ENCODE measurements at places on chromosomes 6 and 20.

GRCh38 chr20:8509809-8510208 is 377.7 kb downstream of the PLCB1 start:
- no peak for DNase-seq

- DNase-seq = no peak
These were observed 858.0 kb upstream of the FLRT3 start for GRCh38 chr20:15195378-15195777.

- peak; percentile 77 for DNase-seq
These were observed 60.7 kb downstream of the TNFAIP3 start for GRCh38 chr6:137927777-137928218.

GRCh38 chr6:139028658-139029469 is at the start of gene ABRACL:
ABRACL (plus strand) TSS chr6:139028745; CDS start chr6:139034161, 5,416 bp downstream.
- peak; percentile 74 for DNase-seq

DNA sequence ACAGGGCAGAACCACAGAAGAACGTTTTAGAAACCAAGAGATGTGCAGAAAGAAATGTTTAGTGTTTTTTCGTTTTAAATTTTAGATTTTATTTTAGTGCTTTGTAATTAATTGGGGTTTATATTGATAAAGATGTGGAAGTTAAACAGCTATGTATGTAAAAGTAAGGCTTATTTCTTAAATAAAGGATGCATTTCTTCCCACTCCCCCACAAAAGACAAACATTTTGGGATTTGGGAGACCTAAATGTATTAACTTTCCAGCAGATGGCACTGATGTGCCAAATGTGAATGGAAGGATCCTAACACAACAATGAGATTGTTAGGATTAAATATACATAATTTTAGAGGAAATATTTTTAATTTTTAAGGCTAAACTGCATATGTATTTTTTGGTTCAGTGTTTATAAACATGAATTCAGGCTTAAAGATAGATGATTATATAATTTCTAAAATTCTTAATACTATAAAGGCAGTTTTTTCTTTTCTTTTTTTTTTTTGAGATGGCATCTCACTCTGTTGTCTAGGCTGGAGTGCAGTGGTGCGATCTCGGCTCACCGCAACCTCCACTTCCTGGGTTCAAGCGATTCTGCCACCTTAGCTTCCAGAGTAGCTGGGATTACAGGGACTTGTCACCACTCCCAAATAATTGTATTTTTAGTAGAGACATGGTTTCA is 12.0 kb downstream of the PFDN4 start:
- DNase-seq = no peak

DNA sequence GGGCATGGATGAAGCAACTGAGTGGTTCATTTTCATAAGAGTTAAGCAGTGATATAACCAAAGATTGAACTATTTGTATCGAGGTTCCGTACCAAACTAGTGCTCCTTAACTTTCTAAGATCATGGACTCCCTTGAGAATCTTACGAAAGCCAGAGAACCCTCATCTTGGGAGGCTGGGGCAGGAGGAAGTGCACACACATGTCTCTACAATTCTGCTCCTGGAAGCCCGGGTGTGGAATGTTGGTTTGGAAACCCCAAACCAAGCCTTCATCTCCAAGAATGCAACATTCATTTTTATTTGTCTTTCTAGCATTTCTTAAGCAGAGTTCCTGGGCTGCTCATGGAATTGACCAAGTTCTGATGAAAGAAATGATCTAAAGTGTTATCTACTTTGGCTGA is 250.5 kb upstream of the PRND start:
- no peak for DNase-seq

DNA sequence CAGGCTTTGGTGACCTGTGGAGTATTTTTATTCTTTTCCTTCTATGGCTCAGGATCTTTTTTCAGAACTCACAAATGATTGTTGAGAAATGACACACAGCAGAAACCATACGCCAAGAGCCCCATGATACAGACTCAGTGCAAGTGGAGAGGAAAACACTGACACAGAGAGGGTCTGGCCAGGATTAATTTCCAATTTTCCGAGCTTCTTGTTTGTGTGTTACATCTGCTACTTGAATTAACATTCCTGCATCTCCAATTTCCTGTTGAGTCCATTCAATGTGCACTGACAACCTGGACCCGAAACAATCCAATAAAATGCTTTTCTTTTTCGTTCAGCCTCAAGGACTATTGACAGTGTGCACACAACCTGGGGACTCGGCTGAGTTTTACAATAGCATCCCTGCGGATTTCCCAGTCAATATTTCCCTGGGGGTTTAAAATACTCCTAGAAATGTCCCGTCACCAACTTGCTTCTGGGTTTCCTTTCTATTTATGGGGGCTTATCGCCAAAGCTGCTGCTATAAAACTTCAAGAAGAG is 4.9 kb upstream of the MLN start:
- DNase-seq = no peak

GRCh38 chr6:123655521-123656306 is 19.0 kb upstream of the TRDN start:
- no peak for DNase-seq

GRCh38 chr6:24274441-24275083 is 83.3 kb downstream of the DCDC2 start:
- no peak for DNase-seq

GRCh38 chr6:141403827-141404226 is 728.9 kb upstream of the GJE1 start:
- no peak for DNase-seq

DNA sequence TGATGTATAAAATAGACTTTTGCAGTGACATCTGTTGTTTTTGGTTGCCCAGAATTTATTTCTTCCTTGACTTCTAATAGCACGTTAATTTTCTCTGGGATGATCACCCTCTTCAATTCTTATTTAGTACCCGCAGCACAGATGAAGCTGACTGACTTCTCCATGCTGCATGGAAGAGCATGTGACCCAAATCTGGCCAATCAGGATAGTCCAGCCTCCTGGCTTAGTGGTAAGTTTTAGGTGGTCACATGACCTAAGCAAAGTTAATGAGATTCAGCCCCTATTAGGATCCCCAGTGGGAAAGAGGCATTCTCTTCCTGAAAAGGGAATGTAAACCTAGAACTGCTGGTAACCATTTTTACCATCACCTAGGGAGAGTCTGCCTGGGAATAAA is 13.8 kb upstream of the SIRT5 start:
- no peak for DNase-seq

- no peak for DNase-seq
These were observed 52.4 kb downstream of the DOP1A start for GRCh38 chr6:83119742-83120300.

DNA sequence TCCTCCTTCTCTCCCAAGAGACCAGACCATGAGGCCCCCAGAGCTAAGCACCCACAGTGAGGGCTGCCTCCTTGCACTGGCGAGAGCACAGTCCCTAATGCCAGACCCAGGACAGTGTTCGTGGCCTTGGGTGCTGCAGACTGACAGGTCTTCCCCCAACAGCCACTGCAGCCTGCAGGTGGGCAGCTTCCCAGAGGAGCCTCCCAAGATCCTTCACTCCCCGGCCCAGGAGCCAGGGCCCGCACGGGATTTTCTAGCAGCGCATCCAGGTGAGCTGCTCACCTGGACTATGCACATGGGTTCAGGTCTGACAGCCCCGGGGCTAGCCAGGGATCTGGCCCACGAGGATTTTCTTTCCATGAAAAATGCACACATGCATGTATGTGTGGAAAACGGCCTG is 41.7 kb downstream of the SUMO4 start:
- DNase-seq = no peak

- DNase-seq = peak; percentile 4
These were observed 221.0 kb upstream of the SULF2 start for GRCh38 chr20:48006036-48006833.

- DNase-seq = no peak
These were observed 713.3 kb downstream of the PRKN start for GRCh38 chr6:162014069-162014811.

- DNase-seq = no peak
These were observed 12.0 kb downstream of the GCLC start for GRCh38 chr6:53532942-53533341.

- DNase-seq = no peak
These were observed 2.8 kb downstream of the SIRPA start for GRCh38 chr20:1897965-1898464.

- DNase-seq = no peak
These were observed 34.5 kb downstream of the CD164 start for GRCh38 chr6:109347779-109348178.

DNA sequence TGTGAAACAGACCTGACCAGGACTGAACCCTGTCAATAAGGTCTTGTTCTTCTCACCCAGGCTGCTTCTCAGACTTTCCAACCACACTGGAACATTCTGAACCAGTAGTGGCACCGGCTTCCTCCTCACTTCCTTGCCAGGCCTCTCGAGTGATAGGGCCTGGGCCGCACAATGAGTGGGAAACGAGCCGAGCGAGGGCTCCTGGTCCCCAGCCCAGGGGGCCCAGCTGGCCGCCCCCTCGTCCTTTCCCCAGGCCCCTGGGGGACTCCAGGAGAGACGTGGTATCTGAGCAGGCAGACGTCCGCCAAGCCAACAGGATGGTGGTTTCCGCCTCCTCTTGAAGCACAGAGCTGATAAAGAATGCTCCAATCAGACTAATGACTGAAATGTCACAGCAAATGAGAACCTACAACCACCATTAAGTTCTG is 117.9 kb downstream of the GMDS start:
- peak; percentile 15 for DNase-seq

GRCh38 chr6:140670021-140670420 is 1295.6 kb upstream of the CITED2 start:
- DNase-seq = no peak

GRCh38 chr6:32984622-32985389 is 16.4 kb downstream of the BRD2 start:
- peak; percentile 88 for DNase-seq

All from CD4-positive, alpha-beta T cell treated with Interleukin-1 beta for 1 hour (primary cell).